Activated T-helper 1 cell treated with Interleukin-2 at 50 U/mL for 16 hours (primary cell): ENCODE measurements at places on chromosomes 6 and 20.

DNA sequence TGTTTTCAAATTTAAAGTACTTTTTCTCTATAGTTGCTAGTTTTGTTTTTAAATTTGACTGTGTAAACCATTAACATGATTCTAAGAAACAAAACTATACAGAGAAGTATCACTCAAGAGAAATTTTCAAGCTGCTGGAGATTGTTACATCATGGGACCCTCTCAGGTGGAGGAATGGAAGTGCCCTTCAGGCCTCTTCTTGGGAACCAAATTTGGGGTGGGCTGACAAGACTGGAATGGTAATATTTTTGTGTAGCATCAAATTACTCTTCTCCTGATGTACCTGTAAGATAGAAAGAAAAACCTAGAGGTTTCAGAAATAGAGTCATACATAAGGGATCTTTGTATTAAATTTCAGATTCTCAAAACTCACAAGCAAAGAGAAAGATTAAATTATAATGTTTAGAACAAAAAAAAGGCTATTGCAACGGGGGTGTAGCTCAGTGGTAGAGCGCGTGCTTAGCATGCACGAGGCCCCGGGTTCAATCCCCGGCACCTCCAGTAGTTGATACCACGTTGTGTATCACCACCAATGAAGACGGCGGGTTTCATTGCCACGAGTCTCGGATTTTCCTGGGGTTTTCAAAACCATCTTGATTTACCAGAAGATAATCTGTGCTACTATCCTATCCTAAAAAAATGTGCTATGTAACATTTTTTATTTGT is 193.7 kb downstream of the GPX5 start:
- DNase-seq = no peak

DNA sequence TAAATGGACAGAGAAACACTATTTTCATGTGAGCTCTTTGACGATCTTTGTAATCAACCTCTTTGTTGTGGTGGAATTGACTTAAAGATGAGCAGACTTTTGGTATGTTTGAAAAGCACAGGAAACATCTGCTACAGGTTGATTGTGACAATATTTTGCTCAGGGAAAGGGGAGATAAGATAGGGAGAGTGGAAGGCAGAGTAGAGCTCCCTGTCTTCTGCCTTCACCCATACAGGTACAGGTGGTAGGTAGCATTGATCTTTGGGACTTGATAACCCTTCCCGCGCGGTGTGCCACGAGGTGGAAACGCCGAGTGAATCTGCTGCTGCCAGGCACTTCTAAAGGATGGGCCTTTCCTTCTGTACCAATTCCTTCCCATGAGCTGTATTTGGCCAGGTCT is 183.6 kb downstream of the UTRN start:
- no peak for DNase-seq

DNA sequence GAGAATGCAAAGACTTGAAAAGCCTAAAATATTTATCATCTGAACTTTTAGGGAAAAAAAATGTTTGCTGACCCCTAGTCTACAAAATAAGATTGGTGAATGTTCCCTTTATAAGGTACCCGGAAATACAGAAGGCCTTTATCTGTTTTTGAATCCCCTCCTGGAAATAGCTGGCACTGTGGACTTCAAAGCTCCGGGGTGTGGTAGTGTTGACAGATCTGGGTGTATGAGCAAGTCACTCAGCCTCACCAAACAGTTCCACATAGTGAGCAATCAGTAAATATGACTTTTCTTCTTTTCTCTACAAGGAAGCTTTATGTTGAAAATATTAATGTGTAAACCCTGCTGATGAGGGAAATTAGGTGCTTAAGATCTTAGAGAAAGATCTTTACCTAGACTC is 29.2 kb upstream of the HTR1B start:
- no peak for DNase-seq

GRCh38 chr6:166511316-166511715 is 75.2 kb downstream of the RAMACL start:
- DNase-seq = no peak

GRCh38 chr20:15251171-15251570 is 913.8 kb upstream of the FLRT3 start:
- no peak for DNase-seq
